Bronchial epithelial cell (primary cell): ENCODE measurements at places on chromosomes 16 and 17. TPM values are rescaled to one million over a fixed set of nuclear protein-coding genes. Genes with fewer than 3 reads are reported as not detected.

The PIMREG gene
- total RNA-seq, result 0.13 and 0.26 TPM in 2 replicates

The ZFP90 gene
- total RNA-seq, result 18.4 and 21.5 TPM in 2 replicates

The CHST4 gene
- total RNA-seq, result under 0.01 and 0.26 TPM in 2 replicates

The LCMT1 gene
- total RNA-seq, result 32.1 and 36.4 TPM in 2 replicates

The BRIP1 gene
- 1.1 and 2.3 TPM in 2 replicates for total RNA-seq

The MYO15A gene
- total RNA-seq, result 0.77 and 1.6 TPM in 2 replicates

The TRPV2 gene
- total RNA-seq, result under 0.01 and 0.26 TPM in 2 replicates

The KRTAP4-4 gene
- total RNA-seq, result not detected in 2 replicates

The CETP gene
- not detected in 2 replicates for total RNA-seq

The TNP2 gene
- not detected in 2 replicates for total RNA-seq

The SDR42E1 gene
- 23.2 and 29.1 TPM in 2 replicates for total RNA-seq

The KCNG4 gene
- total RNA-seq, result not detected in 2 replicates

The KRTAP4-5 gene
- total RNA-seq, result not detected in 2 replicates

The PYDC1 gene
- not detected in 2 replicates for total RNA-seq

The HERPUD1 gene
- total RNA-seq, result 93.8 and 110 TPM in 2 replicates

The SMIM5 gene
- 3.9 and 7.4 TPM in 2 replicates for total RNA-seq

The TM4SF5 gene
- not detected in 2 replicates for total RNA-seq

The TRAP1 gene
- total RNA-seq, result 98.4 and 111 TPM in 2 replicates

The RDM1 gene
- 0.13 TPM in 1 of 2 replicates, not detected in the other for total RNA-seq

The KRT32 gene
- total RNA-seq, result 0.13 TPM in 1 of 2 replicates, not detected in the other

The VWA3A gene
- under 0.01 TPM in 1 of 2 replicates, not detected in the other for total RNA-seq

The GSDMA gene
- 0.26 and 0.38 TPM in 2 replicates for total RNA-seq

The CCDC200 gene
- total RNA-seq, result not detected in 2 replicates

The PDILT gene
- not detected in 2 replicates for total RNA-seq

The TGFB1I1 gene
- 1.6 and 2.8 TPM in 2 replicates for total RNA-seq

The KRT27 gene
- total RNA-seq, result not detected in 2 replicates

The TOP2A gene
- 0.79 and 2.0 TPM in 2 replicates for total RNA-seq

The SENP3 gene
- 94.7 and 129 TPM in 2 replicates for total RNA-seq

The ENPP7 gene
- not detected in 2 replicates for total RNA-seq
